ENCODE measurements at places on chromosomes 1 and 21.

DNA sequence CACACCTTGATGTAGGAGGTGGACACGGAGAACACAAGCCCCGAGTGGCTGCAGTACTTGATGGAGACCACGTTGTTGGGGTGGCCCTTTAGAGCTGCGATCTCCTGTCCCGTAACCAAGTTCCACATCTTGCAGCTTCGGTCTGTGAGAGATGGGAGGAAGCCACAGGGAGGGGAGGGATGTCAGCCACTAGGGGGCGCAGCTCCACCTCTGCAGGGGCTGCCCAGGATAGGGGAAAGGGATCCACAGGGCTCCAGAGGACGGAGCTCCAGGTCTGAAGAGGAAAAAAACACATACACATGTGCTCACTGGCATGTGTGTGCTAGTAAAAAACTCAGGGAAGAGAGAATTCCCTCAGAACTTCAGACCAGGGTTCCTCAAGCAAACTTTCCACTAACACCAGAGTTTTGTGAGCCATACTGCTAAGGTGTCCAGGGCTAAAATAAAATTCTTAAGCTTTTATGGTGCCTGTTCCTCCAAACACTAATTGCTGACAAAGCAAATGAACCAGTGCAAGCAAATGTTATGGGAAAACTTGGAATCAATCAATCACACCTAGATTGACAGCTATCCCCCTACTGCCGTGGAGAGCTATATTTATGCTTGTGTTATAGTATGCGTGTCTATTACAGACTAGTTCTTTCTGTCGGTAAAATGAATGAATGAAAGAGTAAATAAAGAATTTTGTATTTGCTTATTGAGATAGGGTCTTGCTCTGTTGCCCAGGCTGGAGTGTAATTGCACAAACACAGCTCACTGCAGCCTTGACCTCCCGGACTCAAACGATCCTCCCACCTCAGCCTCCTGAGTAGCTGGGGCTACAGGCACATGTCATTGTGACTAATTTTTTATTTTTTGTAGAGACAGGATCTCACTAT, 43.7 kb downstream of the KIF21B start:
- H3K27me3 ChIP-seq = no peaks in the 10 kb centered on the region
- H3K4me3 ChIP-seq = no peak overlapping the region
- H3K27ac ChIP-seq = no peak overlapping the region
- no peaks in the 10 kb centered on the region for H3K4me1 ChIP-seq

- no peak overlapping the region for H3K27ac ChIP-seq
- H3K4me3 ChIP-seq = no peak overlapping the region
- no peaks in the 10 kb centered on the region for H3K27me3 ChIP-seq
- no peaks in the 10 kb centered on the region for H3K36me3 ChIP-seq
- no peak for DNase-seq
These were observed 306.6 kb upstream of the LYPLAL1 start for GRCh38 chr1:218867066-218867465.

DNA sequence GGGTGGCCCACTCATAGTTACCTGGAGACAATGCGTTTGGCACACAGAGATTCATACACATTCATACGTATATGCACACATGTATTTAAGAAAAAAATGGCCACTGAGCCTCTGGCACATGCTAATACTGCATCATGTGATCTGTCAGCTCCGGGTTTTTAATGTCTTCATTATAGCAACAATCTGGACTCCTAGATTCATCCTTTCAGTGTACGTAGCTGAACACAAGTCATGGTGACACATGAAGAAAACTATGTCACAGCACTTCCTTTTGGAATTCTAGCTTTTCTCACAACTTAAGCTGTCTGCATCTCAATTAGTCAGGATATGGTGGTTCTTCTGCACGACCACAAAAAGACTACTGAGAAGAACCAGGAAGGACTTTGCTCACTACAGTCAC, 24.7 kb downstream of the HSF2BP start:
- DNase-seq = no peak
- no peaks in the 10 kb centered on the region for H3K4me1 ChIP-seq
- no peak overlapping the region for H3K4me3 ChIP-seq
- no peaks in the 10 kb centered on the region for H3K27me3 ChIP-seq
- no peaks in the 10 kb centered on the region for H3K36me3 ChIP-seq

GRCh38 chr1:94961988-94962387, 35.1 kb upstream of the CNN3 start:
- H3K27ac ChIP-seq = no peak overlapping the region
- H3K36me3 ChIP-seq = no peaks in the 10 kb centered on the region
- DNase-seq = no peak
- H3K4me3 ChIP-seq = no peak overlapping the region
- no peaks in the 10 kb centered on the region for H3K4me1 ChIP-seq

- DNase-seq = no peak
- no peaks in the 10 kb centered on the region for H3K36me3 ChIP-seq
- H3K4me1 ChIP-seq = no peaks in the 10 kb centered on the region
These were observed 287.4 kb upstream of the ZP4 start for GRCh38 chr1:238177960-238178645.

GRCh38 chr1:90074970-90075391, 80.1 kb downstream of the ZNF326 start:
- DNase-seq = no peak
- no peaks in the 10 kb centered on the region for H3K27me3 ChIP-seq
- no peaks in the 10 kb centered on the region for H3K4me1 ChIP-seq
- H3K27ac ChIP-seq = no peak overlapping the region
- no peaks in the 10 kb centered on the region for H3K36me3 ChIP-seq
- no peak overlapping the region for H3K4me3 ChIP-seq

DNA sequence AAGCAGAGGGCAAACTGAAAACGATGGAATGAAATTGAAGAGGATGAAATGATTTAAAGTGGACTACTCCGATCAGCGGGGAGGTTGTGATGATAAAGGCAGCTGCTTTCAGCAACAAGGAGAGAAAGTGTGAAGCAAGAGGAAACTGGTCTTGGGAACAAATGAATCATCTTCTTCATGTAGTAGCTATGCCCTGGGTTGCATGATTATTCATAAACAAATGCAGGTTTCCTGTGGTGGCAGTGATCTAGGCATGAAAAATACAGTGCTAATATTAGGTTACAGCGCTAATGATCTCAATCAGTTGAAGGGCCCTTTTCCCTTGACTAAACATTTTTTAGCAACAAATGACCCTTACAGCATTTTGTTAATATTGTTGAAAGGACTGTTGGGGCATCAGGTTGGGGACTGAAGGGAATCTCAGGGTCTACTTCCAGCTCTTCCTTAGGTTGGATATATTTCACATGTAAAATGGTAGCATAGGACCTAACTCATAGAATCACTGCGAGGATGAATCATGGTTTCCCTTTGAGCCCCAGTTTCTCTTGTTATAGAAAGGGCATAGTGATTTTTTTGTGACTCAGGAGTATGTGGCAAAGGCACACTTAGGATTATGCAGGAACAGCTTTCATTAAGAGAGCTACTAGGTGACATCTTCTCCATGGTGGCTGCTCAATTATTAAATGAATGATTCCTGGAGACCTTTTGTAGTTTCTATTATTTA, 1.9 kb upstream of the ZFYVE9 start:
- no peaks in the 10 kb centered on the region for H3K27me3 ChIP-seq
- H3K4me1 ChIP-seq = no peaks in the 10 kb centered on the region
- DNase-seq = no peak
- no peaks in the 10 kb centered on the region for H3K36me3 ChIP-seq

DNA sequence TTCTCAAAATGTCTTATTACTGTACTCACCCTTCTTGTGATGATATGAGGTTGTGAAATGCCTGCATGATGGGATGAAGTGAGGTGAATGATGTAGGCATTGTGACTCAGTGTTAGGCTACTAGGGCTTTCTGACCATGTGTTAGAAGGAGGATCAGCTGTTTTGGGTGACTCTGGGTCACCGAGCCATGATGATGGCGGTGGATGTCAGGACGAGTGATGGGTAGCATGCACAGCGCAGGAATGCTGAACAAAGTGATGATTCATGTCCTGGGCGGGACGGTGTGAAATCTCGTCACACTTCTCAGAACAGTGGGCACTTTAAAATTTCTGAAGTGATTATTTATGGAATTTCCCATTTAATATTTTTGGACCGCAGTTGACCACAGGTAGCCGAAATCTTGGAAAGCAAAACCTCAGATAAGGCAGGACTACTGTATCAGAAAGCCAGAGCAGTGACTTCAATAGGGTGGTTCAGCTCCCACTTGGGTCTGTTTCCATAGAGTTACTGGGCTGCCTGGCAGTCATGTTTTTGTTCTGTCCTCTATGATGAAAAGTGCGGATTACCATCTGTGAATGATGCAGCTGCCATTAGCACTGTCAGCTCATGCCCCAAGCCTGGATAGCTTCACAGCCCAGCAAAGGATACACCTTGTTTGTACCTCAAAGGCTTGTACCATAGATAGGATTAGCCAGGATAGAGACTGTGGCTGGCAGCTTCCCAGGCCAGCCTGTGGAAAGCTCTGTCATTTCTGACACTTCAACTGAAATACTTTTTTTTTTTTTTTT, 26.6 kb downstream of the IL6R start:
- H3K27me3 ChIP-seq = no peaks in the 10 kb centered on the region
- H3K4me1 ChIP-seq = peaks cover 5% of the 10 kb centered on the region
- no peak overlapping the region for H3K27ac ChIP-seq
- no peak for DNase-seq
- H3K4me3 ChIP-seq = no peak overlapping the region

- H3K4me1 ChIP-seq = peaks cover 9% of the 10 kb centered on the region
- no peak for DNase-seq
- no peak overlapping the region for H3K27ac ChIP-seq
- H3K27me3 ChIP-seq = no peaks in the 10 kb centered on the region
- H3K36me3 ChIP-seq = no peaks in the 10 kb centered on the region
- H3K4me3 ChIP-seq = no peak overlapping the region
These were observed 19.0 kb upstream of the CASQ1 start for GRCh38 chr1:160171354-160171753.

- H3K36me3 ChIP-seq = no peaks in the 10 kb centered on the region
- H3K4me1 ChIP-seq = peaks cover 8% of the 10 kb centered on the region
- H3K27ac ChIP-seq = no peak overlapping the region
- no peak for DNase-seq
These were observed 17.9 kb downstream of the STK40 start for GRCh38 chr1:36367798-36368197.

- no peaks in the 10 kb centered on the region for H3K4me1 ChIP-seq
- DNase-seq = no peak
- H3K36me3 ChIP-seq = no peaks in the 10 kb centered on the region
- no peaks in the 10 kb centered on the region for H3K27me3 ChIP-seq
- no peak overlapping the region for H3K4me3 ChIP-seq
These were observed 69.4 kb downstream of the SLC30A10 start for GRCh38 chr1:219858980-219859379.

- no peaks in the 10 kb centered on the region for H3K36me3 ChIP-seq
- no peak for DNase-seq
- no peak overlapping the region for H3K27ac ChIP-seq
- no peaks in the 10 kb centered on the region for H3K4me1 ChIP-seq
- H3K4me3 ChIP-seq = no peak overlapping the region
- H3K27me3 ChIP-seq = no peaks in the 10 kb centered on the region
These were observed 83.4 kb downstream of the LYST start for GRCh38 chr1:235783148-235783776.

GRCh38 chr1:37553927-37554808, at the start of gene SNIP1:
TSS of gene SNIP1 (minus strand) at chr1:37554293. CDS start at chr1:37554229, 64 bp downstream.
- peak within 1 kb of the TSS; percentile 100 for H3K4me3 ChIP-seq
- H3K27ac ChIP-seq = no peak within 1 kb of the TSS
- peak; percentile 75 for DNase-seq
- H3K36me3 ChIP-seq = no peaks in the 10 kb centered on the region

GRCh38 chr21:41620982-41621381, 113.0 kb upstream of the TMPRSS2 start:
- H3K4me1 ChIP-seq = no peaks in the 10 kb centered on the region
- no peaks in the 10 kb centered on the region for H3K36me3 ChIP-seq
- H3K27ac ChIP-seq = no peak overlapping the region
- no peak overlapping the region for H3K4me3 ChIP-seq
- no peak for DNase-seq

- H3K4me3 ChIP-seq = no peak overlapping the region
- DNase-seq = no peak
- H3K27me3 ChIP-seq = no peaks in the 10 kb centered on the region
These were observed 777.8 kb upstream of the BRINP3 start for GRCh38 chr1:191255354-191256054.

DNA sequence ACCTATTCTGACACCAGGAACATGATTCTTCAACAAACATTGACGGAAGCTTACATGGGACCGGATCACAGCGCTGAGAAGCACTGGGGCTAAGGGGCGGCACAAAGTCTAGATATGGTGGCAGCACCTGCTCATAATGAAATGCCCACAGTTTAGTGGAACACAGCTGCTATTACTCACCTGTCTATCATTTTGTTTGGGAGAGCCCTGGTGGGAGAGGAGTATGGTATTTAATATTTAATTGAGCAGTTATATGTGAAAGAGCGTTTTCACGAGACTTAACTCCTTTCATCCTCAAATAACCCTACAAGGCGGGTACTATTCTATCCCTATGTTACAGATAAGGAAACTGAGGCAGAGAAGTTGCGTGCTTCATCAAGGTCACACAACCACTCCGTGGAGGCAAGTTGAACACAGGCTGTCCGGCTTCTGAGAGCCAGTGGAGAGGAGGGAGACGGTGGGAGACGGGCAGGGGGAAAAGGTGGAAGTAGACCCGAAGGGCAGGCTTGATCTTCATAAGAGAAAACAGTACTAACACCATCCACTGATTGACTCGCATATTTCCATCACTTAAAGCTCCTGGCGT, 790 bp upstream of the TSNAX start:
- DNase-seq = no peak
- no peaks in the 10 kb centered on the region for H3K27me3 ChIP-seq
- peaks cover 4% of the 10 kb centered on the region for H3K4me1 ChIP-seq

GRCh38 chr1:211742272-211742671, 66.9 kb upstream of the NEK2 start:
- H3K36me3 ChIP-seq = no peaks in the 10 kb centered on the region
- H3K4me1 ChIP-seq = peaks cover 3% of the 10 kb centered on the region
- H3K27me3 ChIP-seq = no peaks in the 10 kb centered on the region
- DNase-seq = no peak
